ENCODE measurements at places on chromosomes 4 and X.

- no peak for DNase-seq
These were observed 572.0 kb downstream of the ADGRL3 start for GRCh38 chr4:61772126-61772525.

DNA sequence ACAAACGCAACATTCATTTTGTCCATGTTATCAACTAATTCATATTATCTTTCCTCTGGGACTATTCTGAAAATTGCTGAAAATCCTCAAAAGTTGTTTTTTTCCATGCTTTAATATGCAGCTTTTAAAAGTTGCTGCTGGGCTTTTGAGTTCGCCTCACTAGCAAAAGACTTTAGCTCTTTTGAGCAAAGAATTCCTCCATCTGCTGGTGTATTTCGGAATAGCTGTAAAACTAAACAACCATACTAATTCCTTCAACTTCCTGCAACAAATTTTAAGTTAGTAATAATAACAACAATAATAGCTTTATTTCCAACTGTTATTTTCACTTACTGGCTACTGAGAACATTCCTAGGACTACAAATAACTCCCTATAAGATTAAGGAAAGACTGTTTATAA is 124.5 kb upstream of the PLAC1 start:
- no peak for DNase-seq

GRCh38 chr4:114783215-114783595 is 184.6 kb downstream of the UGT8 start:
- no peak for DNase-seq

DNA sequence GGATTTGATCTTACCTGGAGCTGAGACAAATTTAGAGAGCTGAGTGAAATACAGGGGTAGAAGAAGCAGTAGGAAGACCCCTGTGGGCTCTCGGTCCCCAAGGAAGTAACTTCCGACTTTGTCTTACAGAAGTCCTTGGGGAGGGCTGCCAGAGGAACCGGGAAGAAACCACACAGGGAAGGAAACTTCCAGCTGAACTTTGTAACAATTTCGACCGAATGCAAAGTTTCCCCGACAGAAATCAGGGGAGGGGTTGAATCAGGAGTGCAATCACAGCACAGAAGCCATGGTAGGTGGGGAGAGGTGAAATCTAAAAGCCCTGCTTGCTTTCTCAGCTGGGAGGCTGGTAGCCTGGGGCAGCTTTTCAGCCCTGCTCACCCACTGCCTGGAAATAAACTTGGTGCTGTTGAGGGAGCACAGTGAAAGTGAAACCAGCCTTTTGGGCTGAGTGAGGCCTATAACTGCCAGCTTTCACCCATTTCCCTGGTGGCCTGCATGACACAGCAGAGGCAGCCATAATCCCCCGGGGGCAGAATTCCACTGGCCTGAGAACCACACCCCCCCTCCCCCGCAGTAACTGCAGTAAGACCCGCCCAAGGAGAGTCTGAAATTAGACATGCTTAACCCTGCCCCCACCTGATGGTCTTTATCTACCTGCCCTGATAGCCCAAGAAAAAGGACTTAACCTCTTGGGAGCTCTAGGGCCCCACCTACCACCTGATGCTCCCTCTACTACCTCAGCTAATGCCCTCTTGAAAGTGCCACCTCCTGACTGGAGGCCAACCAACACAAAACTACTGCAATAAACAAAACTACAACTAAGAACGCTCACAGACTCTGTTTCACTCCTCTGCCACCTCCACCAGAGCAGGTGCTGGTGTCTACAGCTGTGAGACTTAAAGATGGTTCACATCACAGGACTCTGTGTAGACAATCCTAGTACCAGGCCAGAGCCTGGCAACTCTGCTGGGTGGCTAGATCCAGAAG is 248.2 kb downstream of the PARM1 start:
- DNase-seq: no peak

GRCh38 chrX:110806145-110806544 is 10.5 kb upstream of the CHRDL1 start:
- no peak for DNase-seq

GRCh38 chr4:86054286-86055032 is 305.4 kb downstream of the MAPK10 start:
- no peak for DNase-seq

- no peak for DNase-seq
These were observed 179.8 kb downstream of the SPCS3 start for GRCh38 chr4:176499518-176499917.

Measured in CD4-positive, alpha-beta T cell treated with Interferon gamma for 1 hour (primary cell).